ENCODE measurements at places on chromosomes 7 and 10. TPM values are rescaled to one million over a fixed set of nuclear protein-coding genes. Genes with fewer than 3 reads are reported as not detected.

DNA sequence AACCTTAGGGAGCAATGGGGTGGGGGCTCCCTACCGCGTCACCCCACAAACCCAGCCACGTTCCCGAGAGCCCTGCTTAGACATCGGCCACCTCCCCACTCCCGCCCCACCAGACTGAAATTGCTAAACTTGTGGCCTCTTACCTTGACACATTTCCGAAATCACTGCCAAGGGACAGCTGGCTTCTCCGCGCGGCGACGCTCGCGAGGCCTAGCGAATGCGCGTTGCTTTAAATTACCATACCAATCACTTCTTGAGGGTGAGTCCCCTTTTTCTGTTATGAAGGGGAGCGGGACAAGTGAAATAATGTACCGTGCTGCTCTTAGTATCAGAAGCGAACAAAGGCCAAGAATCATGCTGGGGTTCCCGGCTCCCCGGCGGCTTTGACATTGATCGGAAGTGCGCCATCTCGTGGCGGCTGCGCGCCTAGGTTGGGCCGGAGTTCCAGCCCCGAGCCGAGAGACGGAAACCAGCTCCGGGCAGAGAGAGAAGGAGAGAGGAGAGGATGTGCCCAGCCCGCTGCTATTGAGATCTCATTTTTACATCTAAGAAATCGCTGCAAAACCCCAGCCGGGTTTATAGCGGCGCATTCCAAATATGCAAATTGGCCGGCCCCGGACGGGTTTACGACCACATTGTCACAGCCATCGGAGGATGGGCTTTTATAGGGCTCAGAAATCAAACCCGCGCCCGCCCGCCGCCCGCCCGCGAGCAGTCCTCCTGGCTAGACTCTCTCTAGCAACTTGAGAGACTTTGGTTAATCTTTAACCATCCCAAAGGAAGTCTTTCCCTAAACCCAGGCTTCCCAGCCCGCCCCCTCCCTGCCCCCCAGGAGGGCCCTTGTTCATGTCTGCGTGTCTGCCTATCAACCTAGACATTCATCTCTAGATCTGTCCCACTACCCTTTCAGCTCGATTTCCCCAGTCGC is 5.3 kb downstream of the HOXA11 start:
- DNase-seq: peak; percentile 91

GRCh38 chr10:111756217-111757061 is 427.1 kb downstream of the GPAM start:
- no peak for DNase-seq

GRCh38 chr10:75403144-75403938 is 1.8 kb upstream of the ZNF503 start:
- no peak for DNase-seq

- DNase-seq: no peak
These were observed 95.2 kb downstream of the GLCCI1 start for GRCh38 chr7:8063706-8064297.

DNA sequence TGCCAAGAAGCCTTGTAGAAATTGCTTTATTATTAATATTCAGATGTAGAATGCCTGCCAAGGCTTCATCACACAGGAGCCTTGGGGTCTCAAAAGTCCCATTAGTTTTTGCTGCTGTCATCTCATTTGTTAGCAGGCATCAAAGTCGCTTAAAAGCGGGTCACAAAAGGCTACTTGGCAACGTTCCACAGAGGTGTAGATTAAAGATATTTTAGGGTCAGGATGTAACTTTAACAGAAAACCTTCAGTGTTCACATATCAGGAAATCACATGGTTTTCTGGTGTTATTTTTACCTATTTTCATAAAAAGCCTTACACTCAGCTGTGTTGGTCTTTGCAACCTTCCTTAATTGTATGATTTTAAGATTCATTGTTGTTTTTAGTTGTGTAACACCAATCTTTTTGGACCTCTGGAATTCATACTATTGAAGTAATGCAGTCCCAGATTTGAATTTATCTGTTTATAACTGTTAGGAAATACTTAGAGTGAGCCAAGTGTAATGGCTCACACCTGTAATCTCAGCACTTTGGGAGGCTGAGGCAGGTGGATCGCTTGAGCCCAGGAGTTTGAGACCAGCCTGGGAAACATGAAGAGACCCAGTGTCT is 65.3 kb downstream of the TET1 start:
- DNase-seq: no peak

DNA sequence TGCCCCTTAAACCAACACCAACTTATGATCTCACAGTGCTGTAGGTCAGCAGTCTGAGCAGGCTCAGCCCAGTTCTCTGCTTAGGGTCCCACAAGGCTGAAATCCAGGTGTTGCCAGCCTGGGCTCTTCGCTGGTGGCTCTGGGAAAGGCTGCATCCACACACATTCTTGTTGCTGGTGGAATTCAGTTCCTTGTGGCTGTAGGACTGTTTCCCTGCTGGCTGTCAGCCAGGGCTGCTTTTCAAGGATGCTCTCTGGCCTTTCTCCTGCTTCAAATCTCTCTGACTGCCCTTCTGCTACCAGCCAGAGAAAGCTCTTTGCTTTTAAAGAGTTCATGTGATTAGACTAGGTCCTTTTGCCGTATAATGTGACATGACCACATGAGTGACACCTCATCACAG is 15.3 kb downstream of the POLL start:
- DNase-seq: peak; percentile 32

The TMEM273 gene
- total RNA-seq: 26.1 TPM

The ANKRD2 gene
- 0.67 TPM for total RNA-seq

Measured in posterior vena cava (tissue), 2 donors.